ENCODE measurements at places on chromosomes 4 and X. TPM values are rescaled to one million over a fixed set of nuclear protein-coding genes. Genes with fewer than 3 reads are reported as not detected.
A peak's percentile ranks its signal among the peaks of the same experiment; 100 is the strongest.

KIAA1210 gene
- total RNA-seq: not detected

CDKL5 gene
- 6.5 TPM for total RNA-seq

F11 gene
- total RNA-seq: not detected

TBX22 gene
- not detected for total RNA-seq

DNA sequence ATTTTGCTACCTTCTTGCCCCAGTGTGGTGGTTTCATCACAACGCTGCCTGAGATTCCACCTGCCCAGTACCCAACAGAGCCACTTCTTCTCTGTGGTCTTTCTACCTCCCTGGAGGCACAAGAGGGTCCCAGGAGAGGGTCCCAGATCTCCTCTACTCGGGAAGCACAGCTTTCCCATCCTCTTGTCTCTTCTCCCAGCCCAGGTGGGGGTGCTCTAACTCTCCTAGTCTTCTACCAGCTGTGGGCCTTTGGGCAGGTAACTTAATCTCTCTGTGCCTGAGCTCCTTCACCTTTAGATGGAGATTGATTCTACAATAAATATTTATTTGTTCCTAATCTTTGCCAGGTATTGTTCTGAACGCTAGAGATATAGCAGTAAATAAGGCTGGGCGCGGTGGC is 1.8 kb upstream of the HPGDS start:
- DNase-seq: no peak

GRCh38 chr4:73525611-73526010 is 44.1 kb downstream of the AFM start:
- no peak for DNase-seq

- peak; percentile 58 for DNase-seq
Measured at GRCh38 chrX:106726485-106727437, at the start of gene RNF128. TSS of gene RNF128 (plus strand) at chrX:106726701. CDS start at chrX:106726914, 213 bp downstream.

DNA sequence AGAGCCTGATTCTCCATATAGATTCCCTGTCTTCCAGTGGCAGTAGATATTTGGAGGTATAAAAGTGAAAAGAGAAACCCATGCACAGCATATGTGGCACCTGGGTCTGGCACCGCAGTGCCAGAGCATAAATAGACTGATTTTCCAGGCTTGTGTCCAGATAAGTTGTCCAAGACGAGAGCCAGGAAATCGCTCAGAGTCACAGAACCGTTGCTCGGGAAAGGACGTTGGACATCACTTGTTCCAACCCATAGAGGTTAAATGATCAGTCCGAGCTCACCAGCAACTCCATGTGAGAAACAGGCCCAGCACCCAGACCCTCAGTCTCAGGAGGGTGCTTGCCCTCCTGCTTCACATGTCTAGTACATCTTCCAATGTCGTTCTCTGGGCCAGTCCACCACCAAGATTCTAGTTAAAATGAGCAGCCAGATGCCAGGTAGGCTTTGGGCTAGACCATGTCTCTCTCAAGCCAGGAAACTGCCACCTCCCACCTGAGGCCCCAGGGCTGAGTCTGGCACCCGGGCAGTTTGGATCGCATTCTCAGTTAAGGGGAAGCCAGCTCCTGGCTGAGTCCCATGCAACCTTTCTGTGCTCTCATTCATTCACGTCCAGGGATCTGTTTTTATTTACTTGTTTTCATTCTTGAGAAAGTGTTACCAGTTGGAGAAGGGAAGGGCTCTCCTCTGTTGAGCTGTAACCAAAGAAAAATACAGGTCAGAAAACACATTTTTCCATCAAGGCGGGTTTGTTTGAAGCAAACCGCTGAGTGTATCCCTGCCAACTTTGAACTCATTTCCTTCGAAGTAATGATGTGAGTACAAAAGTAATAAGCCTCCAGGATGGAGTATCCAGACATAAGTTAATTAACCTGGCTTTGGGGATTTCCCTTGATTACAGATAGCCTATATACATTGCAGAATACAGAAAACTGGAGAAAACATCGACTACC is 91.7 kb downstream of the PHOX2B start:
- no peak for DNase-seq

DNA sequence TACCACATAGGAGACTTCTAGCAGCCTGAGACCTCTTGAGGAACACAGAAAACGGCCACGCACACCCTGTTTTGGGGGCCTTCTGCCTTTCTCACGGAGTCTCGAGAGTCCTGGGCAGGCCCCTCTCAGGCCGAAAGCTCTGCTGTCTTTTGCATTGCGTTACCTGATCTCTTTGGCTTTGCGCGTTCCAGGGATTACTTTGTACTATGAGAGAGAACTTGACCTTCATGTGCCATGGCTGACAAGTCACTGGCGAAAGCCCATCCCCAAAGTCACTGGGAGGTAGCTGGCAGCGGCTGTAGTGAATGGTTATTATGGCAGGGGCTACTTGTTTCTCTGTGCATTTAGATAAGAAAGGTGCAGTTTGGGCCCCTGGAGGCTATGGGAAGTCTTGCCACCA is 8.0 kb upstream of the NAT8L start:
- DNase-seq: no peak

GRCh38 chr4:185265942-185266341 is 56.5 kb downstream of the SNX25 start:
- no peak for DNase-seq

GRCh38 chr4:150037251-150037856 is 40.9 kb upstream of the DCLK2 start:
- no peak for DNase-seq

GRCh38 chr4:113880240-113881028 is 99.0 kb downstream of the ARSJ start:
- no peak for DNase-seq
